ENCODE measurements at places on chromosomes 1 and 21. TPM values are rescaled to one million over a fixed set of nuclear protein-coding genes. Genes with fewer than 3 reads are reported as not detected.
A peak's percentile ranks its signal among the peaks of the same experiment; 100 is the strongest.

DNA sequence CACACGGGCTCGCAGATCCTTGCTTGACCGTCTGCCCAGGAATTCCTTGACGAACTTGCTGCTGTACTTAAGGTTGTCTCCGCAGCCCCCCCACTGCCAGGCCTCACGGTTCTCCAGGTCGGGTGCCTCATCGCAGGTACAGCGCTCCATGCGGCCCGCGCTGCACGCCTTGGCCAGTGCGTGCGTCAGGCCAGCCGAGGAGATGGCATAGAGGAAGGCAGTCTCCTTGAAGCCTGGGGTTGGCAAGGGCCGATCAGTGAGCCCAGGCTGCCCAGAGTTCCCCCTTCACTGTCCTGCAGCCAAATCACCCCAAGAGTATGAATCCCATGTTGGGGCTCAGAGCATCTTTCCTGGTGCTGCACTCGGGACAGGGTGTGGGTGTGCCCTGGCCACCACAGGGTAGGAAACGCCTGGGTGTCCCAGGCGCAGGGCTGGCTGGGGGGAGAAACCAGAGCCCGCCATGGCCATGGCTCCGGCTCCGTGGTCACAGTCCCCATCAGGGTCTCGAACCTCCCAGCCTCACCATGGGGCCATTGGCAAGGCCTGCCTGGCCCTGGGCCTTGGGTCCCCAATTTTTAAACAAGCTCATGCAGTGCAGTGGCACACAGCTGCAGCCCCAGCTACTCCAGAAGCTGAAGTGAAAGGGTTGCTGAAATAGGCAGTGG, 23.4 kb downstream of the WNT9A start:
- no peak for DNase-seq

GRCh38 chr1:42348498-42348897, 13.5 kb upstream of the FOXJ3 start:
- no peak for DNase-seq

GRCh38 chr1:212213784-212214183, 71.4 kb upstream of the PPP2R5A start:
- no peak for DNase-seq

- no peak for DNase-seq
Measured at GRCh38 chr1:87644033-87644578, 315.4 kb downstream of the LMO4 start.

DNA sequence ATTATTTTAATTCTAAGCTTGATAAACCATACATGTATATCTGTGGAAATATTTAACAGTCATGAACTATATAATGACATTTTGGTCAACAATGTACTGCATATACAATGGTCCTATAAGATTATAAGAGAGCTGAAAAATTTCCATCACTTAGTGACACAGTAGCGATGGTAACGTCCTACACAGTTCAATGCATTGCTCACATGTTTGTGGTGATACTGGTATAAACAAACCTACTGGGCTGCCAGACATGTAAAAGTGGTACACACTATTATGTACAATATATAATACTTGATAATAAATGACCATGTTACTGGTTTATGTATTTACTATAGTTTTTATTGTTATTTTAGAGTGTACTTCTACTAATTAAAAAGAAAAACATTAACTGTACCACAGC, 841.9 kb downstream of the LTN1 start:
- no peak for DNase-seq

- DNase-seq = no peak
Measured at GRCh38 chr1:203396595-203397194, 45.8 kb upstream of the FMOD start.

DNA sequence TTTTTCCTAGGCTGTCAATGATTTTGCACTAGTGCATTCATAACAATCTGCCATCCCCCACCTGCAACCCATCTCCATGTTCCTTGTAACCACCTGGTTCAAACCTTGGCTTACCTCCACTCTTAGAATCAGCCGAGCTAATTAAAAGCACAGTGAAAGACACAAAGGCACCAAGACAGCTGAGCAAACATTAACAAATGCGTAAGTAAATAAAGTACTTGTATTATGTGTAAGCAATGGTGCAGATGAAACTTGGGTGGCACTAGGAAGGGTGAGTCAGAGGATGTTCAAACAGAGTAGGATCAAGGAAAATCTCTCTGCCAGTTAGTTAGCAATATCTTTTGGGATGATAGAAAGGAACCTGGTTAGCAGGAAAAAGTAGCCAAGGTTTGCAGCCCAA, 5.1 kb upstream of the FOXJ3 start:
- DNase-seq = no peak

DNA sequence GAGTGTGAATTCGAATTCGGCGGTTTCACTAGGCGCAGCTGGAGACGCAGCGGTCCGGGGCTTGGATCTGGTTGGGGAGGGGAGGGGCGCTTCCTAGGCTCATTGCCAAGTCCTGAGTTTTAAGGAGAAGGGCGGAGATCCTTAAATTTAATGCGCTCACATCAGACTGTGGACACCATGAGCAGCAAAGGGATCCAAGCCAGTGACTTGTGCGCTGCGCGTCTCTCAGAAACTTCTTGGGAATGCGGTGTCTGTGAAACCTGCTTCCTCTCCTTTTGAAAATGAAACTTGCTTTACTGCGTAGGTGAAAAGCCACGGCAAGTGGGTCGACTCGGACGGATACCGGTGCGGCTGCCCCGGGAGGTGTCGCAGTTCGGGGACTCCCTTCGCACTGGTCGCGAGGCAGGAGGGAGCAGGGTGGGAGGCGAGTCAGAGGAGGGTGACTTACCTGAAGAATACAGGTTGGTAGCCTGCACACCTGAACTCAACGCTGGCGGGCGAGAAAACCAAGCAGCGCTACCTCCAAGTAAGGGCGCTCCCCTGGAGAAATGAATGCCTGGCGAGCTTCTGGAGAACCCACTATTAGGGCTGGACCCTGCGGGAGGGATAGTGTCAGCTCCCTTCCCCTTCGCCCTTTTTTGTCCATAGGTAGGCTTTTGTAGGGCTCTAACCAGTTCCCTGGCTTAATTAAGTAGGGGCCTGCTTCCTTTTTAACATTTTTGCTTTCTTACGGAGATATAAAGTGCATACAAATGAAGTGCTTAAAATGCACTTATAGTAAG, 992 bp downstream of the TENT5C start:
- DNase-seq = peak; percentile 47

DNA sequence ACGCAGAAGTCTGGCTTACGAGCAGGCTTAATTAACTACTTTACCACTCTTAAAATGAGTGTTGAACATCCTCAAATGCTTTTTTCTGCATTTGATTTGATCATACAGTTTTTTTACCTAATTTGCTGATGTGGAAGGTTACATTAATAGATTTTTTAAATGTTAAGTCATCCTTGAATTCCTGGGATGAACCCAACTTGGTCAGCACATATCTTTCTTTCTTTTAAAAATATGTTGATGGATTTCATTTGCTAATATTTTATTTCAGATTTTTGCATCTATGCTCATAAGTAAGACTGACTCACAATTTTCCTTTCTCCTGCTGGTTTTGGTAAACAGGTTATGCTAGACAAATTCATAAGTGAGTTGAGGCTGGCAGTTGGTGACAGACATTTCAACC, 82.9 kb downstream of the LHX4 start:
- DNase-seq = no peak

The UBXN10 gene
- total RNA-seq = 0.04 TPM

The ZYG11A gene
- total RNA-seq = 1.3 TPM

The POGZ gene
- 135 TPM for total RNA-seq

All from activated B cell treated with CpG ODN at 0.5 μM for 24 hours (primary cell).